ENCODE measurements at places on chromosomes 5 and 9. TPM values are rescaled to one million over a fixed set of nuclear protein-coding genes. Genes with fewer than 3 reads are reported as not detected.

Gene FLT4
- total RNA-seq, result 10.1 TPM

Gene MEIKIN
- not detected for total RNA-seq

Gene GEMIN5
- total RNA-seq, result 42.5 TPM

Gene NR4A3
- 6.4 TPM for total RNA-seq

Gene SLC6A18
- not detected for total RNA-seq

Gene PCDHGA10
- total RNA-seq, result 3.6 TPM

Gene NKD2
- 22.9 TPM for total RNA-seq

Gene CAPSL
- not detected for total RNA-seq

Gene CDC20B
- total RNA-seq, result not detected

Gene ACOT12
- not detected for total RNA-seq

Gene CKS2
- 301 TPM for total RNA-seq

Gene NSUN2
- 111 TPM for total RNA-seq

Gene C9orf50
- not detected for total RNA-seq

Gene TTC39B
- 1.6 TPM for total RNA-seq

GRCh38 chr5:53019320-53019719, 30.2 kb downstream of the ITGA2 start:
- no peaks in the 10 kb centered on the region for H3K4me1 ChIP-seq
- no peaks in the 10 kb centered on the region for H3K36me3 ChIP-seq
- no peak for DNase-seq

DNA sequence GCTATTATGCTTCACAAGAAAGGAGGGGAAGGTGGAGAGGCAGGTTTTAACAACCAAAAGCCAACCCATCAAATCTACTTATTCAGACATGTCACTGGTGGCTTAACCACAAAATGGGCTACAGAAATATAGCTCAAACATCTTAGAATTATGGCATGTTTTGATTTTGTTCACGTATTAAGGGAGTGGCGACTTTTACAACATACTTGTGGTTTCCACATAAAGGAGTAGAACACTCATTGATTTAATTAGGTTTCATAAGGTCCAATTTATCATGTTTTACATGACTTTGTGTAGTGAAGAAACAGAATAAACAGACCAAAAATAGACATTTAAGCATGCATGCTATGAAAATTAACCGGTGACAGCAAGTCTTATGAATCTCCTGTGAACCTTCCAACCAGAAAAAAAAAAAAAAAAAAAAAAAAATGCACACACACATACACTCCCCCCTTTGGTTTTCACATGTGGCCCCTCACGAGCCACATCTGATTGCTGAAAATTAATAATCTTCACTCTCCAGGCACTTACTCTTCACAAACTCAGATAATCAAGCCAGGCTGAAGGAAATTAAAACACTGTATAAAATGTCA, 5.4 kb downstream of the ZNF608 start:
- no peaks in the 10 kb centered on the region for H3K36me3 ChIP-seq
- peaks cover 30% of the 10 kb centered on the region for H3K4me1 ChIP-seq
- H3K27me3 ChIP-seq, result peaks cover 3% of the 10 kb centered on the region
- no peak overlapping the region for H3K27ac ChIP-seq
- DNase-seq, result no peak
- H3K4me3 ChIP-seq, result no peak overlapping the region

- no peak overlapping the region for H3K27ac ChIP-seq
- no peaks in the 10 kb centered on the region for H3K36me3 ChIP-seq
- H3K27me3 ChIP-seq, result no peaks in the 10 kb centered on the region
- peak; percentile 45 for DNase-seq
- no peak overlapping the region for H3K4me3 ChIP-seq
- H3K4me1 ChIP-seq, result no peaks in the 10 kb centered on the region
Measured at GRCh38 chr5:168472329-168472728, 13.9 kb upstream of the RARS1 start.

DNA sequence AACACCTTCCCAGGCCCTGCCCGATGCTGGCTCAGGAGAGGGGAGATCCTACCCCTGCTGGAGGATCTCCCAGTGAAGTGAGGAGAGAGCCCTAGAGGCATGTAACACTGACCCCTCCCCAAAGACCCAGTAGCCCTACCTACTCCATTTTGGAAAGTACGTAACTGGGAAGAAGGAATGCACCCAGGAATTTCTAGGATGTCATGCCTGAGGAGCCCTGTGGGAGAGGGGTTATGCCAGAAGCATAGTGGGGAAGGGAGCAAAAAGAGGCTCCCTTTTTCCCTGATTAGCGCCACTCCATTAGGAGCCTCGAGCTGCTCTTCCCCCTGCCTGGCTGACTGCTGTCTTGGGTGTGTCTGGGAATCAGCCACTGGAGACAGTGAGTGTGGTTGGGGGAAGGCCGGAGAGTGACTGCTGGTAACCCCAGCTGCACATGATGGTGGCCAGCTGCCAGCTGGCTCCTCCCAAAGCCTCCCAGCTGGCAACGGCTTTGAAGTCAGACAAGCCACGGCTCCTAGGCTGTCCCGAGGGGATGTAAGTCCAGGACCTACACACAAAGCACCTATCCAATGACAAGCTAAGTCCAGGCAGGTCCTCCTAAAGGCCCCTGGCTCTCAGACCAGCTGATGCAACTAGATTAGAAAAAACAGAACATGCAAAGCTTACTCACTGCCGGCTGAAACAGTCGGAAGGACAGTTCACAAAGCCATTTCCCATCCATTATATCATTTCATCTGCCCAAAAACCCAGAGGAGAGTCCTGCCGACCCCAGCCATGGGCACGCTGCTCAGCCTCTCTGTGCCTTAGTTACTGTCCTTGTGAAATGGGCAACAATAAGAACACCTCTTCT, 136.5 kb upstream of the ABCA1 start:
- H3K4me1 ChIP-seq, result peaks cover 10% of the 10 kb centered on the region
- peak; percentile 55 for DNase-seq
- H3K4me3 ChIP-seq, result no peak overlapping the region
- H3K27ac ChIP-seq, result no peak overlapping the region

DNA sequence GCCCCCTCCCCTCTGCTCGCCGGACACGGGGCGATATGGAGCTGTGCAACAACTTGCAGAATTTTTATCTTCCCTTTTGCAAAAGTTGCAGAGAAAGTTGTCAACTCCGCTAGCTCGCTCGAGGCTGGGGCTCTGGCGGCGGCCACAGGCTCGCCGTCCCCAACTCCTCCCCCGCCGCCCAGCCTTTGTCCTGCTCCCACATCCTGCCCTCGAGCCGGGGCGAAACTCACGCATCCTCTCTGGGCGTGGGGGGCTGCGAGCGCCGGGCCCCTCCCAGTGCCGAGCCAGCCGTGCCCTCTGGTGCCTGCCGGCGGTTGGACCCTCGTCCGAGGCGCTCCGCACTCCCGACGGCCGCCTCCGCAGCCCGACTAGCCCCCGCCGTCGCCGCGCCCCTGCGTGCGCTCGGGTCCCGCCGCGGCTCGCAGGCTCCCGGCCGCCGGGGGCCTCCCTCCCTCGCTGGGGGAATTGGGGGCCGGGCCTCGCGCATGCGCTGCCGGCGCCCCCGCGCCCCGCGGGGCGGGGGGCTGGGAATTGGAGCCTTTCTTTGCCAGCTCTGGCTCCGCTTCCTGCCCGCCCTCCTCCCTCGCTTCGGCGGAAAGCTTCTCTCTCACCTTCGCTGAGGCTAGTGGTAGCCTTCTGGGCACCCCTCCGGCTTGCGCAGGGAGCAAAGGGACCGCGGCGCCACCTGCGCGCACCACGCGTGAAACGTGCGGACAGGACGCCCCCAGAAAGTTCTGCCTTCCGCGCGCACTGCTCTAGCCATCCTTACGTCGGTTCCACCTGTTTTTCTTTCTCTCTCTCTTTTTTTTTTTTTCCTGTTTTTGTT, at the start of gene CCNJL:
Gene CCNJL (minus strand): TSS at position 431 of the 826 bp plus-strand sequence. CDS start 641 bp downstream, outside the sequence.
- DNase-seq, result peak; percentile 78
- no peaks in the 10 kb centered on the region for H3K27me3 ChIP-seq
- H3K4me3 ChIP-seq, result peak within 1 kb of the TSS; percentile 81
- H3K4me1 ChIP-seq, result peaks cover 13% of the 10 kb centered on the region

DNA sequence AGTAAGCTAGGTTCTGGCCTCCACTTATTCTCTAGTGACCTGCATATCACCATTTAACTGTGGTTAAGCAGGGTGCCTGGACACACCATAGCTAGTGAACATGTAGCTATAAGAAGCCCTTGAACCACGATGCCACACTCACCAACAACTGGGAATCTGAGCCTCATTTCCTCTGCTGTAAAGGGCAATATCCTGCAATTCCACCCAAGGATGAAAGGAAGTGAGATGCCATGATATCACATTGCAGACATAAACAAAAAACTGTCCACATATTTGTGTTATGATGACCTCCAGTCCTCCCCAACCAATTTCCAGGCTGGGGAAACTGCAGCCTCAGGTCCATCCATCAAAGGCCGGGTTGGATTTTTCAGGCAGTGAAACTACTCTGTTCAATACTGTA, 10.4 kb downstream of the TNIP1 start:
- H3K36me3 ChIP-seq, result no peaks in the 10 kb centered on the region
- DNase-seq, result no peak
- H3K4me1 ChIP-seq, result no peaks in the 10 kb centered on the region
- H3K4me3 ChIP-seq, result no peak overlapping the region
- H3K27ac ChIP-seq, result no peak overlapping the region

GRCh38 chr9:127214421-127215267, 49.9 kb upstream of the GARNL3 start:
- no peaks in the 10 kb centered on the region for H3K27me3 ChIP-seq
- H3K36me3 ChIP-seq, result no peaks in the 10 kb centered on the region
- peaks cover 10% of the 10 kb centered on the region for H3K4me1 ChIP-seq
- no peak overlapping the region for H3K4me3 ChIP-seq
- no peak overlapping the region for H3K27ac ChIP-seq

DNA sequence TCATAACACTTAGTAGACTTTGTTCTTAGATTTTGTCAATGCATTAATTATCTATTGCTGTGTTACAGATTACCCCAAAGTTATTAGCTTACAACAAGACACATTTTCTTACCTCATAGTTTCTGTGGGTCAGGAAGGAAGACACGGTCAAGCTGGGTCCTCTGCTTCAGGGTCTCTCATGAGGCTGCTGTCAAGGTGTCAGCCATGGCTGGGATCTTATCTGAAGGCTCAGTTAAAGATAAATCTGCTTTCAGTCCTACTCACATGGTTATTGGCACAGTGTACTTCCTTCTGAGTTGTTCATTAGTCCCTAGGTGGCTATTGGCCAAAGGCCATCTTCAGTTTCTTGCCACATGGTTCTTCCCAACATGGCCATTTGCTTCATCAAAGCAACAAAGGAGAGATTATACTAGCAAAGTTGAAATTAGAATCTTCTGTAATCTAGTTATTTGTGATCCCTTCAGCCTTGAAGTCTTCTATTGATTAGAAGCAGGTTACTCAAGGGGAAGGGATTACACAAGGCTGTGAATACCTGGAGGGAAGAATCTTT, 25.2 kb downstream of the TDRD7 start:
- no peaks in the 10 kb centered on the region for H3K27me3 ChIP-seq
- no peaks in the 10 kb centered on the region for H3K36me3 ChIP-seq
- H3K4me1 ChIP-seq, result peaks cover 5% of the 10 kb centered on the region
- no peak overlapping the region for H3K4me3 ChIP-seq

- no peak overlapping the region for H3K4me3 ChIP-seq
- no peaks in the 10 kb centered on the region for H3K36me3 ChIP-seq
- H3K4me1 ChIP-seq, result no peaks in the 10 kb centered on the region
- no peak for DNase-seq
Measured at GRCh38 chr5:11540112-11540511, 364.1 kb downstream of the CTNND2 start.

GRCh38 chr9:120312031-120312430, 267.9 kb downstream of the CDK5RAP2 start:
- no peak overlapping the region for H3K4me3 ChIP-seq
- H3K36me3 ChIP-seq, result no peaks in the 10 kb centered on the region
- no peaks in the 10 kb centered on the region for H3K4me1 ChIP-seq
- peaks cover 30% of the 10 kb centered on the region for H3K27me3 ChIP-seq
- H3K27ac ChIP-seq, result no peak overlapping the region

DNA sequence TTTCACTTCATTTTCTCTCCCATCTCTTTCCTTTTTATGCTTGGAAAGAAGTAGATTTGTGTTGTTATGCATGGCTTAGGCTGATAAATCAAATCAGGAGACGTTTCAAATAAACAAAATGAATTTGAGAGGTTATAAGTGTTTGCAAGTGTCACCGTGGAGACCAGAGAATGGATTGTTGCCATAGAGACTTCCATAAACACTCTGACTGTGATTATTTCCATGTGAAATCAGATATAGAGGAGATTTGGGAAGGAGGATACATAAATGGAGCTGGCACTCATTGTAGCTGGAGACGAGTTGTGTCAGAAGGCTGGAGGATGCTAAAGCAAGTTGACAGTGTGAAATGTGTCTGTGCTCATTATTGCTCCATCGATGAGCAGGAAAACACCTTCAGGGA, 84.2 kb upstream of the PCSK1 start:
- H3K4me1 ChIP-seq, result no peaks in the 10 kb centered on the region
- no peak overlapping the region for H3K27ac ChIP-seq
- DNase-seq, result no peak
- no peaks in the 10 kb centered on the region for H3K27me3 ChIP-seq
- no peaks in the 10 kb centered on the region for H3K36me3 ChIP-seq

GRCh38 chr5:7745882-7746610, 104.9 kb downstream of the CFAP90 start:
- no peaks in the 10 kb centered on the region for H3K27me3 ChIP-seq
- DNase-seq, result peak; percentile 73
- H3K27ac ChIP-seq, result no peak overlapping the region

DNA sequence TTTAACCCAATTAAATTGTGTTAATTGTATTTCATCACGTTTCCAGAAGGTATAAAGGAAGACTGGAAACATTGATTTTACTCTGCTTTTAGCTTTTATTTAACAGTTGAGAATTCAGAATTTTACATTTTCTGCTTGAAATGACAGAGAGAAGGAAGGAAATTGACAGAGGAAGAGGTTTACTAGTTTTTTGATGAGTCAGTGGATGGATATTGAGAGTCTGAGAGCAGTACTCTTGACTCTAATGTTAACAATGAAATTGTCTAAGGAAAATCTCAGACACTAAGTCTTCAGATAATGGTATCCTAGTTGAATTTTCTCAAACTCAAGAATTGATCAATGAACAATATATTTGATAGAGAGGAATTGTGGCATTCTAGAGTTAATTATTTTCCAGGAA, 60.6 kb downstream of the IPO11 start:
- peaks cover 5% of the 10 kb centered on the region for H3K36me3 ChIP-seq
- H3K4me1 ChIP-seq, result no peaks in the 10 kb centered on the region
- DNase-seq, result peak; percentile 7
- H3K4me3 ChIP-seq, result no peak overlapping the region

GRCh38 chr5:155943516-155944407, 383.2 kb upstream of the SGCD start:
- no peaks in the 10 kb centered on the region for H3K27me3 ChIP-seq
- no peaks in the 10 kb centered on the region for H3K4me1 ChIP-seq
- H3K27ac ChIP-seq, result no peak overlapping the region
- no peak overlapping the region for H3K4me3 ChIP-seq
- H3K36me3 ChIP-seq, result no peaks in the 10 kb centered on the region
- peak; percentile 30 for DNase-seq

DNA sequence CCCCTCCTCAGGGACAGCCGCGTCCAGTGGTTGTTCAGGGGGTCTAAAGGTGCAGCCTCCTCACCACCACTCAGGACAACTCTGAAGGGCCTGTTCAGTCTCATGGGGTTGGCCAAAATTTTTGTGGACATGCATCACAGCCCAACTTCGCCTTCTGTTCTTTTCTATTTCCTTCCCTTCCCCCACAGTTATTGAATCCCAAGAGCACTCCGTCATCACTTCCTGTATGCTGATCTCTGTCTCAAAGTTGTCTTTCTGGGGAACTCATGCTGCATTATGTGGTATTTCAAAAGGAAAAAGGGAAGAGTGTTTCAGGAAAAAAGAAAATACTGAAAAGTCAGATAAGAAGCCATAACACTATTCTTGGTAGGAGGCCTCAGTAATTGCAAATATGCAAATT, 355.4 kb downstream of the CAAP1 start:
- no peak overlapping the region for H3K27ac ChIP-seq
- no peaks in the 10 kb centered on the region for H3K4me1 ChIP-seq
- no peaks in the 10 kb centered on the region for H3K27me3 ChIP-seq
- no peak for DNase-seq
- no peak overlapping the region for H3K4me3 ChIP-seq
